CD4-positive, alpha-beta memory T cell (primary cell): ENCODE measurements at places on chromosomes 6 and 20.

GRCh38 chr6:36912030-36912454, 26.3 kb downstream of the C6orf89 start:
- DNase-seq: peak; percentile 34

DNA sequence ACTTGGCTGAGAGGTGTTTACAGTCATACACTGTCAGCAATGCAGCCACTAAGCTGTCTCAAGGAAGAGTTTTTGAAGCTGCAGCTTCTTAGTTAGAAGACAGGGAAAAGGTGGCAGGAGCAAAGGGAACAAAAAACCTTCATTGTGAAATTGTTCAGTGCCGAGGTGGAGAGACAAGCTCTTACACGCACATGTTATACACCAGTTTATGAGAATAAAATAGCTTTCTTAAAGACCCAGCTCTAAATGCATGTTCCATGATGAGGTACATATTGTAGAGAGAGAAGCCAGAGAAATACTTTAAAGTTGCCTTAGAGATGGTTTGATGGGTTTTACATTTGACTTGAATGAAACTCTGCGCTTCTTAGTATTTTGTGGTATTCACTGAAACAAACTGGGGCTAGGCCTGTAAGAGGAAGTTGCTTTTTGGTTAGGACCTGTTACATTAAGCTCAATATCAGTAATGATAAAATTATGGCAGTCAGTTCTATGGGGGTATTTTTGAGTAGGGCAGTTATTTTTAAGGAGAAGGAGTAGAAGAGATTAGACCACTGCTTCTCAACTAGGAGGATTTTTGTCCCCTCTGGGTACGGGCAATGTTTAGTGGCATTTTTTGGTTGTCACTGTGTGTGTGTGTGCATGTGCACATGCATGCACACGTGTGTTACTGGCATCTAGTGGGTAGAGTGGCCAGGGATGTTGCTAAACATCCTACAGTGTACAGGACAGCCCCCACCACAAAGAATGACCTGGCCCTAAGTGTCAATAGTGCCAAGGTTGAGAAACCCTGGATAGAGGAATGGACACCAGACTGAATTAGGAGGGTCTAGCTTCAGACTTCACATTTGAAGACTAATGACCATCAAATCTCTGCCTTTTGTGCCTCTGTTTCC, 9.8 kb downstream of the NEDD9 start:
- no peak for DNase-seq

DNA sequence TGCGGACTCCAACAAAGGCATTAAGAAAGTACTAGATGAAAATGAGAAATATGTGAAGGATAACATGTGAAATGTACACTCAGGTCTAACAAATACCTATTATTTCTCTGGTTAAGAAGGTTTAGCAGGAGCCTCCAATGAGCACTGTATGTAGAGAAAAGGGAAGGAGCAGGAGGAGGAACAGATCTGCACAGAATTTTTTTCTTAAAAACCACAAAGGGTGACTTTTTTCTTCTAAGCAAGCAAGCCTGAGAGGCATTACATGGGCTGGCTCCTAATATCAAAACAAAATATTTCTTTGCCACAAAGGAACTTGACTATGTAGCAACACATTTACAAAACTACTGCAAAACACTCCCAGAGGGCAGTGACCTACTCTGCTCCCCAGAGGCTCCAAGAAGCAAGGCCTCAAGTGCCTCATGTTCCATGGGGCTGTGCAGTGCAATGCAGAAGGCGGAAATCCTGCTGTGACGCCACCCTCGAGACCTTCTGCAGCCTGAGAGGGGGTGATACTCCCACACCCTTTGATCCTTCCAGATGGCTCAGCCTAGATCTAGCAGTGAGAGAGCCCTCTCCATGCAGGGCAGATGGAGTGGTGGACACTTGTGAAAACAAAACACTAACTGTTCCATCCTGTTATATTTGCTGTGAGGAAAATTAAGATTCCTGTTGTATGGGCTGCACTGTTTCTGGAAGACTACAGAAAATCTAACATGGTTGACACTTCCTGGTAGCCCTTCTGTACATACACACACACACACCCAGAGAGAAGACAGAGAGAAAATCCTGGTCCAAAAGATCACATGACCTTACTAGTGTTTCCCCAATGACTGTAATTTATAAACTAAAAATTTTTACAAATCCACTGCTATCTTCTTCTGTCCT, 36.0 kb upstream of the SMIM29 start:
- no peak for DNase-seq

DNA sequence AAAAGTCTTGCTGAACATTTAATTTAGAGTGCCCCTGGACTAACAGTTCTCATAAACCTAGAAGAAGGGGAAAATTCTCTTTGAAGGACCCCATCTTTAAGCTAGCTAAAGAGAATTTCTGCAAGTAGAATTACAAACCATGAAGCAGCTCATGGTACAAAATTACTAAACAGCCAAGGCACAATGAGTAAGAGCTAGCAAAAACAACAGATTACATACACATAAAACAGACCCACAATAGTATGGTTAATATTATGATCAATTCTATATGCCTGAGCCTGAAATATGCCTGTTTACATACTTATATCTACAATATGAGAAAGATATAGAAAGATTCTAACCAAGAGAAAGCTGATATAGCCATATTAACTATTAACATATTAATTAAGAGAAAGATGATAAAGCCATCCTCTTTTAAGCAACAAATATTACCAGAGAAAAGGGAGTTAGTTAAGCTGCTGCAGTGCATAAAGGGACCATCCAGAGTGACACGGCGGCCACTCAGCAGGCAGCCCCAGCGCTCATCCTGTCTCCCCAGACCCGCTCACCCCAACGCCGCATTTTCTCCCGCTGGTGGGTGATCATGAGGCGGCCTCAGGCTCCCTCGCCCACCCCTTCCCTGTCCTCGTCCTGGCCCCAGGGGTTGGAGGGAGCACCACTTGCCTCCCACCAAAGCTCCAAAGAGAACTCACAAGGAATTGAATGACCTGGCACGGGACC, 98.4 kb upstream of the CARMIL1 start:
- no peak for DNase-seq
